NCI-H226 (cell line): ENCODE measurements at places on chromosomes 5 and 9.
A peak's percentile ranks its signal among the peaks of the same experiment; 100 is the strongest.

DNA sequence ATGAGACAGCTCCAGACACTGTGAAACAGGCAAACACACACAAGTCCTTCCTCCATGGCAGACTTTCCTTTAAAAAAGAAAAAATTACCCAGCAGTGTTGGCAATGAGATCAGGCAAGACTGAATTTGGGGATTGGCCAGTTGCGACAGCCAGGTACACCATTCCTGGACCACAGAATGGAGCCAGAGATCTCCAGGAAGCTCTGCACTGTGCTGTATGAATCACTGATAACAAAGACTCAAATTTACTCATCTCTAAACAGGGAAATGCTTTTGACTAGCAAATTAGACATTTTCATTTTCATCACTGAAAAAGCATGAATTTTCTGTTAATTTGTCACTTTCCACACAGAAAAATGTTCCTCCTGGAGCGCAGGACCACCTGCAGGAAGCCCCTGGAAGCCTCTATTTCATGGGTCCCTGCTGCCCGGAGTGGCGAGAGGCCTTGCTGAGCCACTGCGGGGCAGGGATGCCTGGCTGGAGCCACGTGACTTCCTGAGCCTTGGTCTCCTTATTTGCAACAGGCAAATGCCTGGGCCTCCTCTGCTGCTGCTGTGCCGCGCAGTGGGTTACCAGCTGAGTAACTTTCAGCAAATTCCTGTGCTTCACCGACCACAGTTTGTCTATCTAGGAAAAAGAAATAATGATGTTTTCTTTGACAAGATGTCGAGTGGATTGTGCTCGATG, 185.9 kb upstream of the ZNF618 start:
- DNase-seq = peak; percentile 31

GRCh38 chr9:126503333-126504085, 110.2 kb upstream of the LMX1B start:
- DNase-seq = no peak

- no peak for DNase-seq
These were observed 86.3 kb upstream of the GRHPR start for GRCh38 chr9:37336150-37336549.

DNA sequence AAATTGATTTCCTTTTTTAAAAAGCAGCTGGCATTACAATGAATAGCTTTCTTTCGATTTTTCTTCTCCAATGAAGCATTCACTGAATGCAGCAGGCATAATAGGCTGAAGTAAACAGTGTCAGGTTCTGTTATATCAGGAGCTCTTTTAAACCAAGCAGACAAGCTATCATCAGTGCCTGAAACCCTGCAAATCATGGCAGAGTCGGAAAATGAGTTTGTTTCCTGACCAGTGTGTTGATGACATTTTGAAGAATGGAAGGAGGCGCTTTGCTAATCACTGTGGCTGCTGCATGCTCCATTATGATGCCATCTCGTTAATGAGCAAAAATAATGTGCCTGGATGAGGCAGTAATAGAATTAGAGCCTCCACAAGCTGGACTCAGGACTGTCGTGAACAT, 284.5 kb downstream of the ZNF608 start:
- DNase-seq = no peak

GRCh38 chr9:96215841-96216240, 86.1 kb downstream of the HSD17B3 start:
- DNase-seq = no peak

DNA sequence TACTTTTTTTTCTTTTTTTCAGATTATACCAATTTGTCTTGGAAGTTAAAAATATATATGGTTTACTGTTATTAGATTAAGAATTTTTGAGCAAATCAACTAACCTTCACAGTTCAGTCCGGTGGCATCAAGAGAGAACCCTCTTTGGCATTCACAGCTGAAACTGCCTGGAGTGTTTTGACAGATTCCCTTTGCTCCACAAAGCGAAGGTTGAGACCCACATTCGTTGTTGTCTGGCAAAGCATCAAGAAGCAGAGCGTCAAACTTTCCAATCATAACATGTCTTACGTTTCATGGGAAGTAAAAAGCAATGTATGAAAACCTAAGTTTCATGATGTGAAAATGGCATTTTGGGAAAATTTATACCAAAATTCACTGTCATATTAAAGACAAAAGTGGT, 190.2 kb downstream of the SLC12A2 start:
- no peak for DNase-seq

- peak; percentile 49 for DNase-seq
These were observed 38.1 kb upstream of the TUSC1 start for GRCh38 chr9:25716220-25716872.

- DNase-seq = no peak
These were observed 21.2 kb downstream of the OSMR start for GRCh38 chr5:38867032-38867398.

DNA sequence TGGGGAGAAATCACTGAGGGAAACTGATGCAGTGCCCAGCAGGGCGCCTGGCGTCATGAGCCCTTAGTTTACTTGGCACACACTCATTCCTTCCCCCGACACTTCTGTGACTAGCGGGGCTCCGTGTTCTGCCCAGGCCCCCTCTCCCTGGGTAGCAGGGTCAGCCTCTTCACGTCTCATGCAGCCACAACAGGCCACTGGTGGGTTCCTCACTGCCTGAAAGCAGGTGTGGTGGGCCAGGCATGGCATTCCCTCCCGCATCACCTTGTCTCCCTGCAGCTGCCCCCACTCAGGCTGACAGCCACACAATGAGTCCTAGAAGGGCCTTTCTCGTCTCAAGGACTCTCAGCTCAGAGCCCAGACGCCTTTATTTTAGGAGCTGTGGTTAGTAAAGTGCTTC, 51.1 kb upstream of the CPLX2 start:
- no peak for DNase-seq

DNA sequence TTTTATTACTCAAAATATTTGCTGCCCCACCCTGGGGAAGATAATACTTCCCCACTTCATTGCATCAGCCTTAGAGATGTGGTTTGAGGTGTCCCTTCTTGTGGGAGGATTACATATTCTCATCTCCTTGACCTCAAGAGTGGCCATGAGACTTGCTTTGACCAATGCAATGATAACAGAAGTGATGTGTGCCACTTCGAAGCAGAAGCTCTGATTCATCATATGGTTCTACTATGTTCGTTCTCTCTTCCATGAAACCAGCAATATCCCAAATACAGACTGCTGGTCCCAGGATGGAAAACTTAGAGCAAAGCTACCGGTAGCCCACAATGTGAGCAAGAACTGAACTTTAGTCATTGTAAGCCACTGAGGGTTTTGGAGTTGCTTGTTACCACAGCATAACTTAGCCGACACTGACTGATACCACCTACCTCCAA, 92.0 kb downstream of the THBS4 start:
- DNase-seq = no peak

DNA sequence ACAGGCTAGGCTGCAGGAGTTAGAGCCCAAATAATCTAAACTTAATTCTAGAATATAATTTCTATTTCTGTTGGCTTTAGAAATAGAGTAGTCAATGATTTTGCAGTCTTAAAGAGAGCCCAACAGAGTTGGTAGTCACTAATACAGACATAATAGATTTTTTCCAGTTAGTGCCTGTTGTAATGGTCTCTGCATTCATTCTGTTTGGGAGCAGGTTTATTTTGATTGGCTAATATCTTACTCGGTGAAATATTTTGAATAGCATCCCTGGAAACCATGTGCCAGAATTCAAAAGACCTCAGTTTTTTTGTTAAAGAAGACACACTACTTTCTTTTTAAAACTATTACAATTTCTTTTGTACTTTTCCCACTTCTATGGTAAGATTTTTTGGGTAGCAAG, 107.2 kb downstream of the RASGRF2 start:
- no peak for DNase-seq

DNA sequence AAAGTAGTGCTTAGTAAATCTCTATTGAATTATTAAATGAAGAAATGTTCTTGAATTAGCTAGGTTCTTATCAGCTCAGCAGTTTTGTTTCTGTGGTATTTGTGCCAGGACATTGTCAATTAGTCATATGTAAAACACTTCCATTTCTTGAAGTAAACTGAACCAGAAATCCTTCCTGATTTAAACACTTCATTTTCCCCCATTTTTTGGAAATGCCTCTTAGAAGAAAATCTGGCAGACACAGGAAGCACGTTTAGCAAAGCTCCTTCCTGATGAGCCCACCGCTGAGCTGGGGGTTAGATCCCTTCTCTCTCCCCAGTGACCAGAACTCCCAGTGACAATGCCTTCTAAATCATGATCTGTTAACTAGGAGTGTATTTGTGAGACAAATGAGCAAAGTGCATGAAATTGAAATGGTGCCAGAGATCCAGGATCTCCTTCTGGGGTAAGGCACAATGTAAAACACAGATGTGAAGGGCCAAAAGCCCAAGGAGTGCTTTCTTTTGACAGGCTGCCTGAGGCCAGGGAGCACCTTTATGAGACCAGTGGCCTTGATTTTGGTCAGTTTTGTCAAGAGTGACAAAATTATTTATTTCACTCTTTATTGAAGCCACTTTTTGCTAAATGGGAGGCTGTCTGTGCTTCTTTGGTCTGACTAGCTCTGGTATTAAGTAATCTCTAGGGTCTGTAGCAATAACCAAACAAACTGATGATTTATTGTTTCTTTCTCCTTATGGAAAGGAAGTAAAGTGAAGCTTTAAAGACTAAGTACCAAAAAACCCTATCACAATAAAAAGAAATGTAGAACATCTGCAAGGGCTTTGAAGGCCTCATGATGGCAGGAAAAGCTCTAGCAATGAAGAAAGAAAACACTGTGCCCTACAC, 25.5 kb upstream of the RUSC2 start:
- DNase-seq = no peak

DNA sequence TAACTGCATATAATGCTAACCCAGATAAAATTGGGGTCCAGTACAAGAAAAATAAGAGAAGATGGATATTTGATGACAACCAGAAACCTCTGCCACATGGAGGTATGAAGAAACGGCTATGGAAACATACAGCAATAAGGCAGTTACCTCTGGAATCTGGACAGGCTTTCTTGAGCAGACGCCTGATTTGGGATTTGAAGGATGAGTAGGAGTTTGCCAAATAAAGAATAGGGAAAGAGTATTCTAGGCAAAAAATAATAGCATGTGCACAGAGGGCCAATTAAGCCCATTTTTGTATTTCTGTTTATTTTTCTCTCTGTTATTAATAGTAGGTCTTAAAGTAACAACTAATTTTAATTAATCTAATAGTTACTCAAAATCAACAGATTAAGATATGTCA, 144.9 kb downstream of the ADAMTSL1 start:
- no peak for DNase-seq

DNA sequence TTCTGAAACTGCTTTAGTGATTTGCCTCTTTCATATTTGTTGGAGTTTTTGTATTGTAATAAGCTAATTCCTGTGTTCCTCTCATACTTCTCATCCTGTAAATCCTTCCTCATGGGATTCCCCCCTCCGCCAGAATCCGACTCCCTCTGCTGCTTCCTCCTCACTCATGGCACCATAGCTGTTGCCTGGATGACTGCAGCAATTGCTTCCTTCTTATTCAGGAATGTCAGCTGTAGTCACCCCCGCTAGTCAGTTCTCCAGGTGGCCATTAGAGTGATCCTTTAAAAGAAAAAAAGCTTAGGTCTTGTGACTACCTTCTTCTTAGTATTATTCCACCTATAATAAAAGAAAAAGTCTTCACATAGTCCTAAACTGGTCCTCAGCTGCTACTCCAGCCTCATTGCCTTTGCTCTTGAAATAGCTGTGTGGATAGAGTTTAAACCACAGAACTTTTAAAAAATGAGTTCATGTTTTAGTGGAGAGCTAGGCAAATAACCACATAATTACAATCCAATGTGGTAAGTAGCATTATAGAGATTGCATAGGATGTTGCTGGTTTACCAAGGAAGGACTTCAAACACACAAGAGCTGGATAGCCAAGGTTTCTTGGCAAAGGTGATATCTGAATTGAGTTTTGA, 227.3 kb downstream of the KDM4C start:
- no peak for DNase-seq

DNA sequence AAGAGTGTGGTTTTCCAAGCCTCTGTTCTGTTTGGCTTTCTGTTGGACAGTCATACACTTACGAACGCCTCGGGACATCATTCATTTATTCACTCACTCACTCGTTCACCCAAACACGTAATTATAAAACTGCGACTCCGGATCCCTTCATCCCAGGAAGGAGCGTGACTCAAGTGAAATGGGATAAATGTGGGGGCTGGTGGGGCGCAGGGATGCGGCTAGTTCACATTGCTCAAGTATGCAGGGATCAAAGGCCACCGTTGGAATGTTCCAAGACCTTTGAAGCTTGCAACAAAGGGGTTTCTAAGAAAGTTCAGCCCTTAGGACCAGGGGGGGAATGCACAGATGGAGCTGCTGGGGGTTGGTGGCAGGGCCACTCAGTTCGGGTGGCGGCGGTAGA, 64.2 kb downstream of the CFAP77 start:
- no peak for DNase-seq
